Activated CD8-positive, alpha-beta memory T cell treated with anti-CD3 and anti-CD28 coated beads for 1 hour (primary cell): ENCODE measurements at places on chromosomes 4 and X.

- DNase-seq: no peak
Observed at GRCh38 chrX:132505116-132505515, 16.3 kb upstream of the MBNL3 start.

DNA sequence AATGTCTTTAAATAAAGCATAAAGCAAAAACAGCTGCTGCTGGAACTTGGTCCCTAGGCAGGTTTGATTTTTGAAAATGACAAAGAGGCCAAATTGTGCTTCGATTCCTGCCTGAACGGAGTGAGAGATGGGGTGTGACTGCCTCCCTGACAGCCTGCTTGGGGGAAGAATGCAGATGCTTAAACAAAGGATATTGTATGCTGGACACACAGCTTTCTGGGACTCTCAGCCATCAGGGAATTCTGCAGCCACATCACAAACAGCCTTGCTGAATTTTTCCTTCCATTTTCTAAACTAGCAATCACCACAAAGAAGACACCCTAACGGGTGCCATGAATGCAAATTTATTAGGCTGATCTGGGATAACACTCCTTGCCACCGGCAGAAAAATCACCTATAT is 83.9 kb upstream of the CPEB2 start:
- no peak for DNase-seq

- peak; percentile 85 for DNase-seq
Observed at GRCh38 chr4:94451695-94452475, at the start of gene PDLIM5. Gene PDLIM5 (plus strand): TSS chr4:94451942. CDS start chr4:94455289, 3,347 bp downstream.

GRCh38 chrX:148426467-148426866 is 74.0 kb upstream of the AFF2 start:
- no peak for DNase-seq

GRCh38 chrX:71941145-71941544 is 30.5 kb downstream of the NHSL2 start:
- no peak for DNase-seq

DNA sequence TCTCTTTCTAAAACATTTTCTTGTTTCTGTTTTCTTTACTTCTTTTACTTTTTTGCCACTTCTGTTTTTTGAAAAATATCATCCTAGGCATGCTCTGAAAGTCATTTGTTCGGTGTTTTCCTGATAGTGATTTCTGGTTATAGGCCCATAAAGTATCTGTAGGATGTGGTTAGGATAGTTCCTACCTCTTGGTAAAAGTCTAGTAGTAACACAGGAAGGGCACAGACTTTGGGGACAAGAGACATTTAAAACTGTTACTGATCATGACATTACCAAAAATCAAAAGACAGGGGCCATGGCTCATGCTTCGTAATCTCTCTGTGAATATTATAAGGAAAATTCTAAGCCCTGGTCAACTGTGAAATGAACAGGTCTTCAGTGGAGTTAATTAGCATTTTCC is 44.8 kb downstream of the FHL1 start:
- DNase-seq: no peak

DNA sequence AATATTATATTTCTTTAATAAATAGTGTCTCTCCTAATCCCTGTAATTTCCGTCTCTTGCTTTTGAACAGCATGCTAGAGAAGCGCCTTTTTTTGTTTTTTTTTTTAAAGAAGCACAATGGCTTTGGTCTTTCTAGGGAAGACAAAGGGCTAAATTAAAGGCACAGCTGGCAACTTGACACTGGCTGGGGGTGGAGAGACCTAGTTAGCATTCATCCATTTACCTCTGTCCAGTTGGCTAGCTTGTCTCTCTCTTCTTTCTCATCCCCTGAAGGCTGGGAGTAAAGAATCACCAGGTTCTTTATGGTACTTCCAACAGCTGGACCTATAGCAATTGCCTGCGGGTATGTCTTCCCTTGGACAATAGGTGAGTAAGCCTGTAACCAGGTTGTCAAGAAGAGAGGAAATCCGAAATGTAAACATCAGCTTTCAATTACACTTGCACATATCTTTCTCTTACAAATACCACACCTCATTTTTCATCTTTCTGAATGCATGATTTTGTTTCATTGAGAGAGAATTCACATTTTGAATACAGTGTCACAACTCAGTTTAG is 178.4 kb upstream of the GPR101 start:
- no peak for DNase-seq

DNA sequence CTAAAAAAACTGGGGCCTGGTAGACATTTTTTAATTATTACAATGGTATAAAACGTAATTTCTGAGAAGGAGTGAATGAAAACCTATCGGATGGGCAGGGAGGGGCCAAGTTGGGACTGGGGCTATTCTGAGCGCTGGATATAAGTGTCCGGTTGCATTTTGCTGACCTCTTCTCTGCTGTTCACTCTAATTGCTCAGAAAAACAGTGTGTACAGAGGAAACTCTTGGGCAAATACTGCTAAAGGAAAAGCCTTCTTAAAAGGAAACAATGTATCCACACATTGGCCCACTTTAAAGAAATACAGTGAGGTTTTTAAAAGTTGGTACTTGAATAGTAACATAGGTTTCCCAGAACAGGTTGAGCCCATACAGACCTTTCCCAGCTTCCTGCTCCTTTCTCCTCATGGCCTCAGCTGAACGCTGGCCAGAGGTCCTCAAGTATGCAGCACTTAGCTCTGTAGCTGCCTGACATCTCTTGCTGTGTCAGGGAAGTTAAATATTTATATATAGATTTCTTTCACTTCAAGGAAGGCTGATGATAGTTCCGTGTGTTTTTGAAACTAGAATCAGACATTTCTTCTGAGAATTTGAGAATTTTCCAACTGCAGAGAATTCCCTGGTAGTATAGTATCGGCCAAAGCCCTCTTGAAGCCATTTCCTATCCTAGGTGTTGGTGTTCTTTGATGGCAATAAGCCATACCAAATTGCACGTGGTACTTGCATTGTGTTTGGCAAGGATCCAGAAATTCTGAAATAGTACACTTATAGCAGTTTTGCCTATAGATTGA is 97.1 kb upstream of the SLC4A4 start:
- no peak for DNase-seq

GRCh38 chrX:16578218-16578617 is 71.7 kb upstream of the S100G start:
- DNase-seq: no peak

GRCh38 chr4:94412658-94413038 is 39.1 kb upstream of the PDLIM5 start:
- no peak for DNase-seq

- DNase-seq: no peak
Observed at GRCh38 chr4:89356086-89356485, 48.5 kb upstream of the GPRIN3 start.

GRCh38 chrX:3518870-3519269 is 172.4 kb upstream of the MXRA5 start:
- no peak for DNase-seq

- no peak for DNase-seq
Observed at GRCh38 chr4:52957835-52958631, 95.9 kb downstream of the RASL11B start.

DNA sequence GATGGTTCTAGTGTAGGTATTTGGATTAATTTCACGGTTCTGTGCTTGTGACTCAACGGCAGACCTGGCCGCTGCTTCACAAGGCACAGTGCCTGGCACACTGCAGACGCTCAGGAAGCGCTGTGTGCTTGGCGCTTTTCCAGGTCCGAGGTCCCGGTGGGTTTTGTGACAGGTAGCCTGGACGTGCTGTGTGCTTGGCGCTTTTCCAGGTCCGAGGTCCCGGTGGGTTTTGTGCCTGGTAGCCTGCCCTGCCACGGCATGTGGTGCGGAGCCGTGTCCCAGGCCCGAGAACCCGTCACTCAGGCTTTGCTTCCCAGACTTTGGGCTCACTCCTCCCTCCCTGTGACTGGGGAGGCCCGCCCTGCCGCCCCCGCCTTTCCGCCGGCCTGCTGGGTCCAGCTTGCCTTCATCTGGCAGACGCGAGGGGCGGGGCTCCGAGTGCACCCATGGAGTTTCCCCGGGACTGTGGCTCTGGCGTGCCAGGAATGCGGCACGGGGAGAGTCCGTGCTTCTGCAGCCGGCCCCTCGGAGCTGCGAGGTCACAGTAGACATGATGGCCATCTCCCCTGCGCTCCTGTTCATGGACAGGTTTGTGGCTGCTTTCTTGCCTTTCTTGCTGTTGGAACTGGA is 44.2 kb downstream of the TBC1D14 start:
- no peak for DNase-seq

DNA sequence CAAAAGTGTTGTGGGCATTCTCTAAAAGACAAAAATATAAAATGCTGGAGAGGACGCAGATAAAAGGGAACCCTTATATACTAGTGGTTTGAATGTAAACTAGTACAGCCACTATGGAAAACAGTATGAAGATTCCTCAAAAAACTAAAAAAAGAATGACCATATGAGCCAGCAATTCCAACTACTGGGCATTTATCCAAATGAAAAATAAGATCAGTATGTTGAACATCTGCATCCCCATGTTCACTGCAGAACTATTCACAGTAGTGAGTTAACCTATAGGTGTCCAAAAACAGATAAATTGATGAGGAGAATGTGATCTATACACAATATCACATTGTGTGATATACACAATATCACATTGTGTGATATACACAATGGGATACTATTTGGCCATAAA is 1615.3 kb downstream of the PCDH18 start:
- DNase-seq: no peak

DNA sequence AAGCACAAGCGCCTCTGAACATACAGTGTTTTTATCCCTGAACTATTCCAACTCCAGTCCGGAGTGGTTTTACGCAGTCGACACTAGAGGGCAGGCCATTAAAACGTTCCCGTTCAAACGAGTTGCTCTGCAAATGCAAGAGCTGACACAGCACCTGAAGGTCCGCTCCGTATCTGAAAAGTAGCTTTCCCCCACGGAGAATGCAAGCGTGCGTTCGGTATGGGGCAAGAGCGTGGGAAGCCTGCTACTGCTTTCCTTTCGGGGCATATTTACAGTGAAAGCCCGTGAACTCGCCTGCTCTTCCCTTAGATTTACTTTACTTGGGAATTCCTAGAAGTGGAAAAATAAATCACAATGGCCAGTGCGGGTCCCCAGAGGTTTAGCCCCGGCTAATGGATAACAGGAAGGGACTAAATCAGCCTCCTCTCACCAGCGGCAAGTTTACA is 190.8 kb downstream of the TSPAN5 start:
- peak; percentile 30 for DNase-seq

- DNase-seq: no peak
Observed at GRCh38 chr4:159432436-159432835, 329.6 kb downstream of the RAPGEF2 start.

DNA sequence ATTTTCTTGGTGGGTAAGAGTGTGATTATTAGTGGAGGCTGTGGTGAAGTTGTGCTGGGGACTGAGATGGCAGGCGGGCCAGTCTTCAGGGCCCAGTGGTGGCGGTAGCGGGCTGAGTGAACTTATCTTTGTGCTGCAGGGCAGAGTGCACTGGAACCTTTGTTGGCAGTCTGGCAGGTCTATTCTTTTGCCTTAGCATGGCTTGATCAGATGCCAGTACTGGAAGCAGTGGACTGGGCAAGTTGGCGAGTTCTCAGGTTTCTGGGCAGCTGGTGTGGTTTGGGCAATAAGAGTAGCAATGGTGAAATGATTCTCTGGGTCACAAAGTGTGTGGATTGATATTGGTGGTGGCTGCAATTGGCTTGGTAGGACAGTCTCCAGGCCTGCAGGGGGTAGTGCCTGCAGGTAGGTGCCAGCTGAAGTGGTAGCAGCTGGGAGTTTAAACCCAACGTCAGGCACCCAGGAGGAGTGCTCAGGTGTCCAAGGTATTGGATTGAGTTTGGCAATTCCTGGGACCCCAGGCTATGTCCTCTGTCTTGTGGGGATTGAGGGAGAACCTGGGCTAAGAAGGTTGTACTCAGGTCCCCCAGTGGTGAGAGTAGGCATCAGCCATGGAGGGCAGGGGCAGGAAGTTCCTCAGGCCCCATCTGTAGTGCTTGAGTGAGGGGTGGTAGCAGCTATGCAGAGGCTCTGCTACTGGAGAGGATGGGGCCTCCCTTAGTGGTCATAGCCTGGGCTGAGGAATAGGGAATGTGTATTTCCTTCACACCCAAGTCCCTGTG is 34.9 kb upstream of the SLC25A14 start:
- no peak for DNase-seq

DNA sequence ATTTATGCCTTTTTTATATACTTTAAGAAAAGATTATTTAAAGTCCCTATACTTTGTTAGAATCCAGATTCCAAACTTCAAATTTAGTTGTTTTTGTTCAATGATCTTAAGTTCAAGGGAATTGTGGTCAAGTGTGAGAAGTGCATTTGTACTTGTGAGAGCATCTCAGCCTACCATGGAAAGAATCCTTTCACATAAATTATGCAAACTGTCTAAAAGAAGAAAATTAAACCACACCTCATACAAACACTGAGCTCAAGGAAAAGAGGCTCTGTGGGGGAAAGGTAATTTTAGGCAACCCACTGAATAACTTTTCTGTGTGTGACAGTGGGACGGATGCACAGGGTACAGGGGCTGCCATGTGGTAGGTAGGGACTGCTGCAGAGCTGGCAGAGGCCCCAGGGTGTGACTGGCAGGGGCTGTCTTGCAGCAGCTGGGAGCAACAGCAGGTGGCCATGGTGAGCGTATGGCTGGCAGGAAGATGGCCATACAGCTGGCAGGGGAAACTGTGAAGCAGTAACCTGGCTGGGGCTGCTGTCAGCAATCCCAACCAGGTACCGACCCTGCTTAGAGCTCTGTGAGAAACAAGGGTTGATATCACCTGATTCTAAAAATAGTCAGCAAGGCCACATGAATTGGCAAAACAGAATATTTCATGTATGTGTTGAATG is 130.6 kb downstream of the UGT8 start:
- DNase-seq: no peak

- DNase-seq: no peak
Observed at GRCh38 chrX:130841776-130842175, 61.2 kb downstream of the ENOX2 start.

- no peak for DNase-seq
Observed at GRCh38 chr4:70589785-70590184, 2.3 kb upstream of the AMBN start.

DNA sequence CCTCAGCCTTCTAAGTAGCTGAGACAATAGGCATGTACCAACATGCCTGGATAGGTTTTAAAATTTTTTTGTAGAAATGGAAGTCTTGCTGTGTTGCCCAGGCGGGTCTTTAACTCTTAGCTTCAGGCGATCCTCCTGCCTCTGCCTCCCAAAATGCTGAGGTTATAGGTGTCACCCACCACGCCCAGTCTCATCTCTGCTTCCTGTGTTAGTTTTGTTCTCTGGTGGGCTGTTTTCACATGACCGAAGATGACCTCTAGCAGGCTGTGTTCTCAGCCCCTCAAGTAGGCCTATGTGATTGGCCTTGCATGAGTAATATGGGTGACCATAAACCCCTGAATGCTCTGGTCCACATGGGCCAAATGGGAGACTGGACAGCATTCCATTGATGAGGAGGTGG is 56.8 kb upstream of the MSANTD1 start:
- no peak for DNase-seq

GRCh38 chr4:14868426-14869395 is 133.6 kb upstream of the CPEB2 start:
- no peak for DNase-seq

DNA sequence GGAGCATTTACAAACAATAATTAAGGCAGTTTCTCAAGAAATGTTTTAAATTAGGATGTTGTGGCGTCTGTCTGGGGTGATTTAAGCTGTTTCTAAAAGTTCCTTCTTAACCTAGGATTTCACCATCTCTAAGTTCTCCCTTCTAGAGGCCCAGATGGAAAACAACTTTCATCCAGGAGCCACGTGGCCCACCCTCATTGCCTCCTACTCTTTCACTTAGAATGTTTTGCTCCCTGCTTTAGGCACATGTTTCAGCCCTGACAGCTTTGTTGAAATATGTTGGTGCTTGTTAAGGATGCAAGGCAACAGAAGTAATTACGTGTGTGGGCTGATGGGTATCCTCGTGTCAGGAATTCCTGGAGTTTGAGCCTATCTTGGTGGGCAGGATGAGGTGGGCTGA is 131.3 kb downstream of the GUCY2F start:
- DNase-seq: no peak
